ENCODE measurements at places on chromosomes 7 and 10. TPM values are rescaled to one million over a fixed set of nuclear protein-coding genes. Genes with fewer than 3 reads are reported as not detected.

ERVW-1 gene
- not detected for total RNA-seq

MSMB gene
- total RNA-seq, result not detected

PRLHR gene
- not detected for total RNA-seq

ANKRD30A gene
- not detected for total RNA-seq

CDHR3 gene
- 4.0 TPM for total RNA-seq

CHN2 gene
- 2.6 TPM for total RNA-seq
